ENCODE measurements at places on chromosomes 3 and 15.

DNA sequence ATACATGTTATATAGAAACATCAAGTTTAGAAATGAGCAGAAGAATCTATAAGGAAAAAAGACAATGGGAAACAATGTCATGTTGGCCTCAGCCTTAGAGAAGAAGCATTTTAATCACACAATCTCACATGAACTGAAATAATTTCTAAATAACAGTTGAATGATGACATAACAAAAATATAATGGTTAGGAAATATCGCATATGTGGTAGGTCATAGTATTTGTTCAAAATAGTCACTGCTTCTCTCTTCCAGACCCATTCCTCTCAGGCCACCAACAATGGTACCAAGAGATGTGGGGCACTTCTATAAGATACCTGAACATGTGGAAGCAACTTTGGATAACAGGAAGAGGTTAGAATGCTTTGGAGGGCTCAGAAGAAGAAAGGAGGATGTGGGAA is 195.7 kb upstream of the PDZRN3 start:
- no peak for DNase-seq

DNA sequence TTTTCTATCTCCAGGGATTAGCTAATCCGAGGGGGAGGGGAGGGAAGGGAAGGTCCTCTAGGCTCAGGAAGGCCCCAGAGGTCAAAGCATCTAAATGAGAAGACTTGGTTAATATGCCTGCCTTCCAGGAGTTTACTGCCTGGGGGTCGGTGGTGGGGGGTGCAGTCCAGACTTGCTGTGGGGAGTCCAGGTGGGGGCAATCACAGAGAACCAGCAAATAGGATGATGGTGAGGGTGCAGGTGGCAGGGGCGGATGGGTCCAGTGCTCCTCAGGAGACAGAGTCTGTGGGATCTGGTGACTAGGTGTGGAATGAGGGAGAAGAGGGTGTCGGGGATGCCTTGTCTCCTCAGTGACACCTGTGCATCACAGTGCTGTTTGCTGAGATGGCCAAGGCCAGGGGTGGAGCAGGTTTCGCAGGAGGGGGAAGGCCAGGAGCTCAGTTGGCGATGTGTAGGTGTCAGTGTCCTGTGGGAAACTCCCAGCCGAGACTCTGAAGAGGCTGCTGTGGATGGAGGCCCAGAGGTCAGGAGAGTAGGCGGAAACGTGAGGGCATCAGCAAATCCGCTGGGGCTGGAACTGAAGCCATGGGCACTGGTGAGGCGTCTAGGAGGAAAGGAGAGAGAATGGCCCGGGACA is 8.1 kb downstream of the CFAP100 start:
- DNase-seq: no peak

GRCh38 chr15:71440489-71441110 is 325.3 kb downstream of the THSD4 start:
- DNase-seq: peak; percentile 63

DNA sequence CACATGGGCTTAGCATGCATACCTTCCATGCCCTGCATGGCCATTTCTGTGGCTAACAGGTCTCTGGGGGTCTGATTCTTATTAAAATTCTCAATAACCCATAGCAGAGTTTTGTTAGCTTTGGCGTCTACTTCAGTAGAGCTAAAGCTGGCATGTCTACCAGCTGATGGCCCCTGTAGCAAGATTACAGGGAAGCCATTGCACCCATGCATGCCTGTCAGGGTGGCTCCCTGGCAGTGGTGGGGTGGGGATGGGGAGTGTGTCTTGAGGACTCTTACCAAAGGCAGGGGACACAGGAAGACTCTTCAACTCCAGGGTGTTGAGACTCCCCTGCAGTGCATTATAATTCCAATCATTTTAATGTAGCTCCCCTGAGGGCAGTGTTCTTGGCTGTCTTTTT is 4.7 kb downstream of the KY start:
- no peak for DNase-seq

- DNase-seq: no peak
Measured at GRCh38 chr3:55797084-55797483, 310.0 kb upstream of the WNT5A start.

- peak; percentile 75 for DNase-seq
Measured at GRCh38 chr15:38414357-38414756, 39.6 kb upstream of the FAM98B start.

- DNase-seq: no peak
Measured at GRCh38 chr3:193481436-193481835, 73.3 kb downstream of the ATP13A4 start.

DNA sequence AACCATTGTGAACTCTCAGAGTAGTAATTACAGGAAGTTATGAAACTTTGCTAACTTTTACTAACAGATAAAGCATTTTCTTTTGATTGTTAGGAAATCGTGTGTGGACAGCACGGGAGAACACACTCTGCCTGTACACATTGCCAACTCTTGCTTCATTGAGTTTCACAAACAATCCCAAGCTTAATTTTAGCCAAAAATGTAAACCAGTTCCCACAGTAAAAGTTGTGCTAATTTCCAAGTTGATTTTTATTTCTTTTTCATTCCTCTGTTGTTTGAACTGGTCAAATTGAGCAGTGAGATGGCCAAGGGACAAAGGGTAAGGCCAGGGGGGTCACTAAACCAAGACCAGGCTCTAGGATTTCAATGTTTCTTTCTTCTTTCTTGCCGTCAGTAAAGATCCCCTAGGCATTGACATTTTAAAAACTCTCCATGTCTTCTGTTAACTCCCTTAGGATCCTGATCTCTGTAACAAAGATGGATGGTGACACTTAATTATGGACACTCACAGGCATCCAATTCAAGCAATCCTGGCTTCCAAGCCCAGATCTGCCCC is 414.9 kb downstream of the RBMS3 start:
- peak; percentile 82 for DNase-seq

DNA sequence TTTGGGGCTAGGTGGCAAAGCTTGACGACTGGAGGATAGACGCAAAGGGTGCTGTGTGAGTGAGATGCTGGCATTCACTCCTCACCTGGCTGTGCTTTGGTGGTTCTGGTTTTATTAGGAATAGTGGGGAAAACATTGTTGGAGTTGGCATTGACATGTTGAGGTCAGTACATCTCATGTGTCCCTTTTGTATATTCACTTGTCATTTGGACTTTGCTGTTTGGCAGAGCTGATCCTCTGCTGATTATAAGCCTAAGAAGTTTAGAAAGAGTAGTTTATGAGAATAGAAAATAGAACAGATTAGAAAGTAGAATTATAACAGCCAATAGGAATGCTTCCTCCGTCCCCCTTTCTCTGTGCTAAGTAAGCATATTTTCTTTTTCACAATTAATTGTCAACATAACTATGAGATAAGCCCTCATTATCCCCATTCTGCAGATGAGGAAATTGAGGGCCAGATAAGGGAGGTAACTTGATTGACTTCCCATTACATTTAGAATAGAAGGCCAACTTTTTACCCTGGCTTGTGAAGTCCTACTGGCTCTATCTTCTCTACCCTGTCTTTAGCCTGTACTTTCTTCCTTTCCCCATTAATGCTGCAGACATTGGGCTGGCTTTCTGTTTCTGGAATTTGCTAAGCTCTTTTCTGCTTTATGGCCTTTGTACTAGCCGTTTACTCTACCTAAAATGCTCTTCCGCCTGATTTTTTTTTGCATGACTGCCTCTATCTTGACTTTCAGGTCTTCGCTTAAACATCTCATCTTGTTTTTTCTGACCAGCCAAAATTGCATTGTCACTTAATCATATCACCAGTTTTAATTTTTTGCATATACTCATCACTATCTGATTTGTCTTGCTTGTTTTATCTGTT is 12.8 kb downstream of the ITPR1 start:
- no peak for DNase-seq

DNA sequence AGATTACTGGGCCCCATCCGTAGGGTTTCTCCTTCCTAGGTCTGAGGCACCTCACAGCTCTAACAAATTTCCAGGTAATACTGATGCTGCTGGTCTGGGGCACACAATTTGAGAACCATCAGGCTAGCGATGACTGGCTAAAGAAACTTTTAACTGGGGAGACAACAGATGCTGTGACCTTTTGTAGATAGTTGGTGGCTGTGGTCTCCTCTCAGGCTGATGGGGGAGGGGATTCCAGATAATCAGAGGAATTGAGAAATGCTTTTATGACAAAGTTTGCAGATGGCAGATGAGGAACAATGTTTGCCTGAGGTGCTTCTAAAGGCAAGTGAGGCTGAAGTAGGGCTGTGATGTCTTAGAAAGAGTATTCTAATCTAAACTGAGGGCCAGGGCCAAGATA is 13.8 kb upstream of the CCR9 start:
- no peak for DNase-seq

GRCh38 chr15:66390678-66391077 is 4.0 kb downstream of the MAP2K1 start:
- no peak for DNase-seq

DNA sequence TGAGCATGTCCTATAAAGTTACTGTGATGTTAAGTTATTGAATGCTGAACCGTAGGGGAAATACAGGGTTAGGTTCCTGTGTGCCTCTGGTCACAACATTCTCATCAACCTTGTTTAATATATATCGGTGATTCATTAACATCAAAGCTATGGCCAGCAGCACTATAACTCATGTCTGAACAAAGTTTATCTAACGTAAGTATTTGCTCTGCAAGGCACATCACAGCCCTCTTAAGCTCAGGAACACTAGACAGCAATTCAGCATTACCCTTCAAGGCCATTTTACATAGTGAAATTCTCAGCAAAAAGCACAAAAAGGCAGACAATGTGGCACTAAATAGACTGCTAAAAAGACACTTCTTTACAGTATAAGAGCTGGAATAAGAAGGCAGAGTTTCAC is 48.2 kb upstream of the FNDC3B start:
- DNase-seq: no peak

- peak; percentile 68 for DNase-seq
Measured at GRCh38 chr3:12423918-12424630, 60.2 kb upstream of the TSEN2 start.

- DNase-seq: no peak
Measured at GRCh38 chr15:51755790-51756189, 4.4 kb downstream of the TMOD2 start.

GRCh38 chr3:130316169-130316568 is 29.3 kb upstream of the COL6A5 start:
- peak; percentile 12 for DNase-seq

GRCh38 chr15:97456521-97457202 is 503.8 kb upstream of the ARRDC4 start:
- no peak for DNase-seq

GRCh38 chr3:111768571-111769100 is 90.4 kb upstream of the PHLDB2 start:
- peak; percentile 96 for DNase-seq

DNA sequence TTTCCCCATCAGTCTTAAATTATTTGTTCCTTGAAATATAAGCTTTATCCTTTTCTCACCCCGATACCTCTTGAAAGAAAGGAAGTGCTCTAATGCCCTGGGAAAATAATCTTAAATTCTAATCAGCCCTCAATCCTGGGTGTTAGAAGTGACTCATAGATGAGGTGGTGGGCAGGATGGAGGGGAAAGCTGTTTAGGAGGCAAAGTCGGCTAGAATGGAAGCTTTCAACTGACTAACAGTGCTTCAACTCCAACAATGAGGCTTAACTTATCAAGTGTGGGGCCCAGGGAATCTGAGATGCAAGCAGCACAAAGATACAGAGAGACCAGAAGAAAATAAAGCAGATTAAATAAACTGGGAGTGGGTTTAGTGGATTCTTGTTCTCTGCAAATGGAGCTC is 175.8 kb downstream of the EPHB1 start:
- DNase-seq: no peak

- DNase-seq: no peak
Measured at GRCh38 chr3:38099518-38099917, 37.4 kb downstream of the ACAA1 start.

DNA sequence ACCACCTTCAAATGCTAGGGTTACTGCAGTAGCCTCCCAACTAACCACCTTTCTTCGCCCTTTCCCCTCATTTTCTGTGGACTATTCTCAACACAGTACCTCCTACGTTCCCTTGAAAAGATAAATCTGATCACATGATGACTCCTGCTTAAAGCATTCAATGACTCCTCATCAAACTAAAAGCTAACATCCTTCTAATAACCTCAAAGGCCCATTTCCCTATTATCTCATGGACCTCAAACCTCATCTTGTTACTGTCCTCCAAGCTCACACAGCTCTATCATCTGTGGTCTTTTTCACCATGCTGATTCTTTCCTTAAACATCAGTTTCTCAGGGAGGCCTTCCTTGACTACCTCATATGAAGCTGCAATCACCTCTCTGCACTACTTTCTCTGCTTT is 29.6 kb downstream of the GADL1 start:
- peak; percentile 7 for DNase-seq

GRCh38 chr3:167808910-167809309 is 73.4 kb downstream of the SERPINI1 start:
- DNase-seq: no peak

GRCh38 chr3:16993227-16993626 is 108.5 kb downstream of the PLCL2 start:
- peak; percentile 29 for DNase-seq

GRCh38 chr15:83444936-83445335 is 2.2 kb upstream of the SH3GL3 start:
- no peak for DNase-seq

DNA sequence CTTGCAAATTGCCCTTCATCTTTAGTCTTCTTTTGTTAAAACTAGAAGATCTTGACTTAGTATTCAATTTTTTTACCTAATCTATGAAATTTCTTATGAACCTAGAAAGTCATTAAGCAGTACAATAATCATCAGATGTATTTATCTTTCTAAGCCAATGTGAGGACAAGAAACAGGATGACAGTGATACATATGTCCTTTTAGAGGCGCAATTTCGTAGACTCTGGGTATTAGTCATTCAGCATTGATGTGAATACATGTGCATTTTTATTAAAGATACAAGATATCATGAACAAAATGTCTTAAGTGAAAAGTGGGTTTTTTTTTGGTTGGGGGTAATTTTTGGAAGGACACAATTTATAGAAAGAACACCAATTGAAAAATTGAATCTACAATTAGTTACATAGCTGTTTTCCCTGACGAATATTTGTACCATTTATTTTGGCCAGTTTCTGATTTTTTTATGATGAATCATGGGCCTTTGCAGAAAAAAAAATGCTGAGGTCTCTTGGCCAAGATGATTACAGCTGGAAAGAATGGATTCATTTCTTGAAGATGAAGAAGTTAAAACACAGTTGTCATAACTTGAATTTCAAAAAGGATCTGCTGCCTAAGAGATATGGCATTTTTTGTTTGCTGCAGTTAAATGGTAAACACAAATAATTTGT is 48.9 kb upstream of the AGTR1 start:
- peak; percentile 82 for DNase-seq

DNA sequence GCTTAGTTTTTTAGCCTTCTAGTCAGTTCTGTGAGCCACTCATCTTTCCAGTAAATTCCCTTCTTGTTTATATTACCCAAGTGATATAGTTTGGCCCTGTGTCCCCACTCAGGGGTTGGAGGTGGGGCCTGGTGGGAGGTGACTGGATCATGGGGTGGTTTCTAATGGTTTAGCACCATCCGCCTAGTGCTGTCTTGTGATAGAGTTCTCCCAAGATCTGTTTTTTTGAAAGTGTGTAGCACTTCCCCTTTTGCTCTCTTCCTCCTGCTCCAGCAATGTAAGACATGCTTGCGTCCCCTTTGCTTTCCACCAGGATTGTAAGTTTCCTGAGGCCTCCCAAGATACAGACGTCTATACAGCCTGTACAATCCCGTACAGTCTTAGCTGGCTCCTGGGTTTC is 53.7 kb upstream of the INO80 start:
- DNase-seq: no peak

- DNase-seq: no peak
Measured at GRCh38 chr3:98750276-98750919, 12.7 kb upstream of the ST3GAL6 start.
